ENCODE measurements at places on chromosomes 6 and 20.
A peak's percentile ranks its signal among the peaks of the same experiment; 100 is the strongest.

GRCh38 chr20:46970937-46971630 is 76.4 kb downstream of the EYA2 start:
- DNase-seq = no peak

GRCh38 chr20:32985596-32985995 is 18.6 kb downstream of the SUN5 start:
- DNase-seq = no peak

- DNase-seq = no peak
Observed at GRCh38 chr20:17317341-17317740, 90.5 kb downstream of the PCSK2 start.

DNA sequence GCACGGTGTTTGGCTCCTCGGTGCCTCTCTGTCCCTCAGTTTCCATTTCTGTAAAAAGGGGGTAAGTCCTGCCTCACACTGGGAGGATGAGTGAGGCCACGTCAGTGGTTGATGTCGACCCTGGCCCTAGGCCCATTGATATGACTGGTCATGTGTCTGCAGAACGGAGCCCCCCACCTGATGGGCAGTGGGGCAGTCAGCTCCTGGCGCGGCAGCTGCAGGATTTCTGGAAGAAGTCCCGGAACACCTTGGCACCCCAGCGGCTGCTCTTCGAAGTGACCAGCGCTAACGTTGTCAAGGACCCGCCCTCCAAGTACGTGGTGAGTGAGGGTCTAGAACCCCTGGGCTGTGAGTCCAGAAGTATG is 1.2 kb downstream of the SNX21 start:
- no peak for DNase-seq

DNA sequence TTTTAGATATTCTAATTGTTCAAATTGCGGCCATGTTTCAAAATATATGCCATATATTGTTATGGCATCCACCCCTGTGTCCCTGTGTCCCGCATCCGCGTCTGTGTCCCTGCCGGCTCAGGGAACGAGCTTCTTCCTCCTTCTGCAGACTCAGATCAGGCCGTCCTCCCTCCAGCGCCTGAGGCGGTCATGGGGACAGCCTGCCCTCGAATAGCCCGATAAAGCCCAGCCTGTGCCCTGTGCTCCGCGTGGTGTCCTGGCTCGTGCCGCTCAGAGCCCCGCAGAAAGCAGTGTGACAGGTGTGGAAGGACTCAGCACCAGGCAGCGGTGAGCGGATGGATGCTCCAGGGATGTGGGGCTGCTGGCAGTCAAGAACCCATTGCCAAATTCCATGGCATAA is 663.4 kb upstream of the DEFB115 start:
- DNase-seq = no peak

- no peak for DNase-seq
Observed at GRCh38 chr6:52577022-52577777, at the start of gene TRAM2. TSS of gene TRAM2 (minus strand) at chr6:52577060. CDS start at chr6:52576915, 145 bp downstream.

DNA sequence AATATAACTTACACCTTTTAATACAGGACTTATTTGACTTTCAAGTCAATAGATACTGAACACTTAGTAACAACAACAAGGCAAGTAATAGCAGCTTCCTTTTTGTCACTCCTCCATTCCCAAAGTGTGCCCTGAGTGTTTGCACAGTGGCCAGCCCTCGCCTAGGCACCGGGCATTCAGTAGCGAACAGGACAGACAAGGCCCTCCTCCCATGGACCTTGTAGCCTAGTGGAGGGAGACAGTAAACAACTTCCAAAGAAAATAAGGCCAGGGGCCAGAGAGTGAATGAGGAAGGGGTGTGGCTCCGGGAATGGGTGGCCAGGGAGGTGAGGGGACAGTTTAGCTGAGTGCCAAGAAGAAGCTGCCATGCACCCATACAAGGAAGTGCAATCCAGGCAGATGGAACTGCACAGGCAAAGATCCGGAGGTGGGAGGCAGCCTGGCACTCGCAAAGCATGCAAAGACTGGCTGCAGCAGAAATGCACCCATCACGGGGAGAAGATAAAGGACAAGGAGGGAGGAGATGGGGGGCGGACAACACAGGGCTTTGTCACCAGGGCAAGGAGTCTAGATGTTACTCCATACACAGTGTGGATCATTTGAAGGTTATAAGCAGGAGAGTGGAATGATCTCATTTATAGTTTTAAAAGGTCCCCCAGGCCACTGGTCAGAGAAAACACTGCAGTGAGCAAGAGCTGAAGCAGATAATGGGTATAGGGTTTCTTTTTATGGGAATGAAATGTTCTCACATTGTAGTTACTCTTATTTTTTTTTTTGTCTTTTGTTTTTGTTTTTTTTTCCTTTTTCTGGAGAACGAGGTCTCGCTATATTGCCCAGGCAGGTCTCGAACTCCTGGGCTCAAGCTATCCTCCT is 32.2 kb downstream of the ATP9A start:
- no peak for DNase-seq

GRCh38 chr20:3315136-3315535 is 76.1 kb upstream of the SLC4A11 start:
- DNase-seq = no peak

GRCh38 chr6:128131036-128131435 is 230.2 kb upstream of the THEMIS start:
- no peak for DNase-seq

DNA sequence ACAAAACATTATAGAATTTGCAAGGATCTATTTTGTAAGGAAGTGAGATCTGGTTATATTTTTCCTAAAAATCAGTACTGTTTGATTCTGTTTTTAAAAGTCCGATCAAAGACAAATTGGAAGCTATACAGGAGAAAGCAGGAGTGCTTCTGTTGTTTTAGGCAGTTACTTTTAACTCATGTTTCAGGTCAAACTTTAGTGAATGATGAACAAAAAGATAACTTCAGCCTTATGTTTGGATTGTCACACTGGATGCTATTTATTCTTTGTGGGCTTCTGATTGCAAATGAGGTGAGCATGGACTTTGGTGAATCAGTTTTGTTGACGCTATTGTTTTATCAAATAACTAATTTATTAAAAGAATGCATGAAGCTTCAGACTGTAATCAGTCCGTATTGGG is 228.7 kb upstream of the SLC35B3 start:
- no peak for DNase-seq

DNA sequence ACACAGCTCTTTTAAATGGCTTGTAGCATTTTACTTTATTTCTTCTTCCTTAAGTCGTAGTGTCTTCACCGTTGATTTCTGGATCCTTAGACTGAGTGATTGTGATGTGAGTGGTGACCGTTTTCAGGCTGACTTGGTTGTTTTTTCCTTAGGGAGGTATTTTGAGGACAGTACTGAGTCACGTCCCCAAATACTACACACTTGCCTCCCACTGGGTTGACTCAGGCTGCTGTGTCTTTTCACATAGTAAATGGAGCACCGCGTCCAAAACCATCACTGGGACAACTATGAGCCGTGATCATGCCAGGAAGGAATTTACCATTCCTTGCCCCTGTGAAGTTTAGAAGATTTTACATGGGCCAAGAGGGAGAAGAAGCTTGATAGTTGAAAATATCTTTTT is 174.1 kb downstream of the FARS2 start:
- no peak for DNase-seq

DNA sequence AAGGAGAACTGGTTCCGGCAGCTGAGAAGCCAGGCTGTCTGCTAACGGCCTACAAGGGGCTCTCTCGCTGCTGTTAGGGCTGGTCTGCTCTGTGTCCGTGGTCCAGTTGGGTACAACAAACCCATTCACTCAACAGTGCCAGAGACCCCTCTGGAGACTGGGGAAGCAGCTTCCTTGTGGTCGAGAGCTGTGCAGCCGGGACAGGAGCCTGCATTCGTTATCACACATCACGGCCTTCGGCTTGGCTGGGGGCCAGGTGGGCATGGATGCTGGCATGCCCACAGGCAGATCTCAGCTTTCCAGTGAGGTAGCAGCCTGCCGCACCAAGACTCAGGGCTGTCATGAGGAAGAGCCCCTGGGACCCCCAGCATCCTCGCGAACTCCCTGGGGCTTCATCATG is 124.7 kb downstream of the PREX1 start:
- DNase-seq = peak; percentile 23

Measured in NCI-H2107 (cell line).